Spinal cord (tissue), 10 donors: ENCODE measurements at places on chromosomes 12 and 14.

DNA sequence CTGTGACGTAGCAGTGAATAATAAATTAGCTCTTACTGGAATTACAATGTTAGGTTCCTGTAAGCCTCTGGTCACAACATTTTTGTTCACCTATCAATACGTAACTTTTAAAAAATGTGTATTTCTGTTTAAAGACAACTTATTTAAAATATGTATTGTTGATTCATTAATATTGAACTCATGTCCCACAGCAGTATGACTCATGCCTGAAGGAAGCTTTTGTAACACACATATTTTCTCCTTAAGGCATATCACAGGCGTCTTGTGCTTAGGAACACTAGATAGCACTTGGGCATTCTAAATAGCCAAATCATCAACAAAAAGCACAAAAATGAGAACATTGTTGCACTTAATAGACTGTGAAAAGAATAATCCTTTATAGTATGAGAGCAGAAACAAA, 92.5 kb downstream of the GPHN start:
- no peak for DNase-seq

DNA sequence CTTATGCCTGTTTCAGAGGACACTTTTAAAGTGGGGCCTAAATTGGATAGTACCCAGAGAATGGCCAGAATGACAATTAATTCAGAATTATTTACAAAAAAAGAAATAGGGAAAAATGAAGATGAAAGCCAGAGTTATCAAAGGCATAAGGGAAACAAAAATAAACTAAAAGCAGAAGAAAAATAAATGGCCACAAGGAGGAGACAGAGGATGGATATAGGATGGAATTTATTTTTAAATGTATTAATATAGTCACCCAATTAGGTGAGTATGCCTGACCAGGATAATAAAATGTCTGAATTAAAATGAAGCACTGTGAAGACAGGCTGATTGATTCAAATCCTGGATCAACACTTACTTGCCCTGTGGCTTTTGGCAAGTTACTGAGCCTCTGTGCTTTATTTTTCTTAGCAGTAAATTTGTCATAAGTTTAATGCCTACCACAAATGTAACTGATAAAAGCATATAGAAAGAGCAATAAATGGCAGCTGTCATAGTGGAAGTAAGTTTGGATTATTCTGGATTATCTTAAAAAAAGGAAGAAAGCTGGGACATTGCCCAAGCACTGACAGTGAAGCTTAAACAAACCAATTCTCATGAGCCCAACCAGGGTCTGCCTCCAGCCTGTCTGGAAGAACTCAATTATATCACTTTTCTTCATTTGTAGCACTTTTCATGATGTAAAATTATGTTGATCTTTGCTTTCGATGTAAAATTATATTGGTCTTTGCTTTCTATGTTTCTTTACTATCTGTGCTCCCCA, 3.5 kb downstream of the CLEC9A start:
- no peak for DNase-seq

DNA sequence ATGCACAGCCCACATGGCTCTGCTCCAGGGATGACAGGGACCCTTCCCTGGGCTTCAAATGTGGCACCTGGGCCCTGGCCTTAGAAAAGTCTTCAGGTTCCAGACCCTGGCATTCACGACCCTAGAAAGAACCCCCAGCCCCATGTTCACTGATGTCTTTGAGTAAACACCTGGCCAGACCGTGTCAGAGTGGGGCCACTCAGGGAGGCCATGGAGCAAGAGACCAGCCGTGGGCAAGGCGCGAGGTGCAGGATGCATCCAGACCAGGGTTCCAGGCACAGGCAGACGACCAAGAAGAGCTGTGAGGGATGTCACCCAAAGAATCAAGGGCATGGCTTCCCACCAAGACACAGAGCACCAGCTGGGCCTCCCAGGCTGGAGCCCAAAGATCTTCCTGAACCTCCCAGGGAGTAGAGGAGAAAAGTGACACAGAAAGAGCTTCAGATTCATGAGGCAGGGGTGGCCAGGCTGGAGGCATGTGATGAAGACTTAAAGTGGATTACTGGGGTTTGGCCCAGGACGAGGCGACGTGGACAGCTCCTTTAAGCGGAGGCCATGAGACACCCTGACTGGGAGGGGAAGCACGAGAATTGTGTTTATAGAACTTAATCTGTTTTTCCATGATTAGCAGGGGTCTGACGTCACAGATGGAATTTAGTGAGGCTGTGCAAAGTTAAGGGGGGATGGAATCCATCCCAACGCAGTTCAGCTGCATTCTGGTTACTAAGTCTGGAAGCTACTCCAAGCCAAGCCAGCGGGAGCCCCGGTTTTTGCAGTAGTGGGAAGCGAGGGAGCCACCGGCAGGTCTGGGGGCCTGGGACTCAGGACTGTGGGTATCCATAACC, 61.6 kb downstream of the ARL6IP4 start:
- DNase-seq: no peak

DNA sequence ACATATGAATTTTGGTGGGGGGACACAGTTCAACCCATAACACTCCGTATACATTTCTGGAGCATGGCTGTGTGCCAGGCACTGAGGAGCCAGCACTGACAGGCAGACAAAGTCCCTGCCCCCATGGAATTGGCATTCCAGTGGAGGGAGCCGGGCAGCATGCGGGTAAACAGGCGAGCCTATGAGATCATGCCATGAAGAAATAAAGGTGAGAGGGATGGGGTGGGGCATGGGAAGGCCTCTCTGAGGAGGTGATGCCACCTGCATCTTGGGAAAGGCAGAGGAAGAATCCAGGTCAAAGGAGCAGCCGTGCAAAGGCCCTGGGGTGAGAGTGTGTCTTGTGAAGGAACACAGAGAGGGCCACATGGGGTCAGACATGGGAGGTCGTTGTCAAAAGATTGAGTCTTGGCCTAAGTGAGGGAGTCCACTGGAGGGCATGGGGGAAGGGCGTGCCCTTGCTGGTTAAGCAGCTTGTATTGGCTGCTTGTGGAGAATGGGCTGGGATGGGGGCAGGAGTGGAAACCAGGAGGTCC, 3.6 kb downstream of the OTUB2 start:
- no peak for DNase-seq

DNA sequence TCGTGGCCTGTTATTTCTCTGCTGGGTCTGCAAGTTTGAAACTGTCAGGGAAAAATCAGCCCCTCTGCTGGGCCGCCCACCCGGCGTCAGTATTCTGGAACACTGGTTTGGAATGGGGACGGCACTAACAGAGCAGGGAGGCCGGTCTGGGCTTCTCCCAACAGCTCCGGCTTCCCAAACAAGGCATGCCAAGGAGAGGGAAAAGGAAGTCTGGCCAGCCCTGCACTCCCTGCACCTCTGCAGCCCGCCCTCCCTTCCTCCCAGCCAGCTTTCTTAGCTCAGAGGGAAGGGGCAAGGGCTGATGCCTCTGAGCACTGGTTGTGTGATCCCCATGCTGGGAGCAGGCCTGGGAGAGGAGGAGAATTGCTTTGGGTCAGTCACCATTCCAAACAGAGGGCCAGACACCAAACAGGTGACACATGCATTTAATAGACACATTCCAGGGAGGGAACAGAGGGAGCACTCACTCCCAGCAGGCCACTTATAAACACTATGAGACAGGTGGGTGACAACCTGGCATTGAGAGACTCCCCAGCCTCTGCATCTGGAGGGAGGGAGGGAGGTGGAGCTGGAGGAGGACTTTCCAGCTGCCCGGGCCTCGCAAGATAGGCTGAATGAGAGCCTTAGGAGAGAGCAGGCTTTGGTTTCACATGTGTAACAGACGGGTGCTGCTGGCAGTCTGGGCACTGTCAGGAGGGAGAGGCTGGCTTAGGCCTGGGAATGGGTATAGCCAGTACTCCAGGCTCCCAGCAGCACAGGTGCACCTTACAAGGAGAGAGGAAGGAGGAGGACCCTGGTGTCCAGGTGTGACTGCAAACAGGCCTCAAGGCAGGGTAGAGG, 10.3 kb downstream of the KRT75 start:
- no peak for DNase-seq

- no peak for DNase-seq
Observed at GRCh38 chr12:132453361-132454192, 36.4 kb upstream of the FBRSL1 start.

GRCh38 chr12:27112871-27113270, 30.5 kb upstream of the C12orf71 start:
- no peak for DNase-seq

- DNase-seq: no peak
Observed at GRCh38 chr12:49540229-49541139, 1.7 kb downstream of the KCNH3 start.

DNA sequence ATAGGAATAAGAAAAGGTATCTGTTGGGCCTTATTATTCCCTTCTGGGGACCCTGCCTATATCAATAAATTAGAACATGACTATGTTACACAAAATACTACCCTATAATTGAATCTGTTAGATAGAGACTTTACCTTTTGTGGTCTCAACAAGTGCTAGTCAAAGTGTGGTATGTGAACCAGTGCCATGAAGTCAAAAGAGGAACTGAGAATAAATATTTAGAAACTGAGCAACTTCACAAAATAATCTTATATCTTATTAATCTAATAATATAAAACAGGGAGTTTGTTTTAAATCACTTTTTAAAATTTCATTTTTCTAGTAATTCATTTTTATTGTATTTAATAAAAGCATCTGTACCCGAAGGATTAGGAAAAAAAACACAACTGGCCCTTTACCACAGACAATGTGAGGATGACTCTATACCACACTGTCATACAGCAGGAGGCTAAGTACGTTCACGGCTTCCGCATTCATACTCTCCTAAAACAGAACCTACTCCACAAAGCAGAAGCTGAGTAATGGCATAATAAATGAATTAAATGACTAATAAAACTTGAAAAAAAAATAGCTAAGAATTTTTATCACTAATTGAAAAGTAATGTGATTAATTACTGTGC, 42.1 kb downstream of the SEC23A start:
- DNase-seq: no peak

- no peak for DNase-seq
Observed at GRCh38 chr12:110079477-110080400, 31.4 kb upstream of the C12orf76 start.

DNA sequence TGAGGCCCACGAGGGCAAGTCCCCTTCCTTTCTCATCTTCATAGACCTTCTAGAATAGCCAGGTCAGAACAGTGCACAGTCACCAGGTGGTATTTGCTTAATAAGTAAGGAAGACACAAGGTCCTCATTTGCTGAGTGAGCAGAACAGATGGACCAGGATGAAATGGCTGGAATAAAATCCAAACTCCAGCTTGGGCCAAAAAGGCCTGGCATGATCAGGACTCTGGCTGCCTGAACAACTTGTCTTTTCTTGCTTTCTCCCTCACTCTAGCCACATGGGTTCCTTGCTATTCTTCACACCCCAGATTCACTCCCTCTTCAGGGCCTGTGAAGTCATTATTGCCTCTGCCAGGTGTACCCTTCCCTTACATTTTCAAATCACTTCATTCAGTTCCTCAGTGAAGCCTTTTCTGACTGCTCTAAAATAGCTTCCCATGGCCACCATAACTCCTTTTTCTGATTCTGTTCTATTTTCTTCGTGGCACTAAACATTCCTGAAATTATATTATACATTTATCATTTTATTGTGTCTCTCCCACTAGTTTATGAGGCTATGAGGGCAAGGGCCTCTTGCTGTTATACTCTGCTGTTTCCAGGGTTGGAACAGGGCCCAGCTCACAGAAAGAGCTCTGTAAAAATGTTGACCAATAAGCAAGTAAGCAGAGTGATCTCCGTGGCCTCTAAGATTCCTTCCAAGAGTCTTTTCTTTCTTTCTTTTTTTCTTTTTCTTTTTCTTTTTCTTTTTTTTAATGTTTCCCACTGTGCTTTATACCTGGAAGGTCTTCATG, 150.8 kb downstream of the TTC8 start:
- DNase-seq: no peak

DNA sequence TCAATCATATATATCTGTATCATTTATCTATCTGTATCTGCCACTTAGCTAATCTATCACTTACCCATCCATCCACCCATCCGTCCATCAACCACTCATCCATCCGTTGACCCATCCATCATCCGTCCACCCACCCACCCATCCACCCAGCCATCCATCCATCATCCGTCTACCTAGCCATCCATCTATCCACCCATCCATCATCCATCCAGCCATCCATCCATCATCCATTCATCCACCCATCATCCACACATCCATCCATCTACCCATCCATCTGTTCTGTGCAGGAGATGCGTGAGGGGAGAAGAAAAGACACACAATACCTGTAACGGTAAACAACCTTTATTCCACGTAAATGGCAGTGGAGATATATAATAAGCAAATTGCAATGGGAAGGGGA, 20.2 kb downstream of the NOC4L start:
- no peak for DNase-seq

DNA sequence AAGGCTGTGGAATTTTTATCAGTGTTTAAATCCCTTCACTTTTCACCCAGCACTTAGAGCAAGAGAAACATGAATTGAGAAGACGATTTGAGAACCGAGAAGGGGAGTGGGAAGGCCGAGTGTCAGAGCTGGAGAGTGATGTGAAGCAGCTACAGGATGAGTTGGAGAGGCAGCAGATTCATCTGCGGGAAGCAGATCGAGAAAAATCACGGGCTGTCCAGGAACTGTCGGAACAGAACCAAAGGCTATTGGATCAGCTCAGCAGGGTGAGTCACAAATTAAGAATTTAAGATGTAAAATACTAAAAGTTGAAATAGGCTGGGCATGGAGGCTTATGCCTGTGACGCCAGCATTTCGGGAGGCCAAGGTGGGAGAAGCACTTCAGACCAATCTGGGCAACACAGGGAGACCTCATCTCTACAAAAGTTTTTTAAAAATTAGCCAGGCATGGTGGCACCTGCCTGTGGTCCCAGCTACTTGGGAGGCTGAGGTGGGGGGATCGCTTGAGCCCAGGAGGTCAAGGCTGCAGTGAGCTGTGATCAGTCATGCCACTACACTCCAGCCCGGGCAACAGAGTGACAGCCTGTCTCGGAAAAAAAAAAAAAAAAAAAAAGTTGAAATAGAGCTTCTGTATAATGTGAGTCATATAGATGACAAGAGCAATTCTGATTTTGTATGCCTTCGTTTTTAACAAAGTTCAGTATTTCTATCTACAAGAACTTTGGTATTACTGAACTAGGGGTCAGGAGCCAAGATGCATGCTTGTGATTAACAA, 9.6 kb downstream of the BICDL1 start:
- no peak for DNase-seq

- no peak for DNase-seq
Observed at GRCh38 chr14:102933618-102934231, 11.3 kb downstream of the AMN start.

- peak; percentile 65 for DNase-seq
Observed at GRCh38 chr12:56158926-56159461, 835 bp downstream of the MYL6 start.

- no peak for DNase-seq
Observed at GRCh38 chr12:31819427-31819826, 90.6 kb upstream of the AMN1 start.
